ENCODE measurements at places on chromosomes 4 and X. TPM values are rescaled to one million over a fixed set of nuclear protein-coding genes. Genes with fewer than 3 reads are reported as not detected.

DNA sequence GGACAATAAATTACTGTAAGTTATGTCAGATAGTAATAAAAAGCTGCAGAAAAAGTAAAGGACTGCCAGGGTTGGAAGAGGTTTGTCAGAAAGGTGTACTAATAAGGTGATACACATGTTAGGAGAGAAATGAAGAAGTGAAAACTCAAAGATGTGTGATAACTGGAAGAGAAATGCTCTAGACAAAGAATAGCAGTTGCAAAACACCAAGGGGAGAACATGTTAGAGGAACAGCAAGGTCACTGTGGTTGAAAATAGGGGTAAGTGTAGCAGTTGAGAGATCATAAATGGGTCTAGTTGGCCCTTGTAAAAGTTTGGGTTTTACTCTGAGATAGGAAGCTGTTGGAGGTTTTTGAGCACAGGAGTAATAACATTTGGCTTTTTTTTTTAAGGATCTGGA is 46.9 kb downstream of the HSPA4L start:
- no peak for DNase-seq

DNA sequence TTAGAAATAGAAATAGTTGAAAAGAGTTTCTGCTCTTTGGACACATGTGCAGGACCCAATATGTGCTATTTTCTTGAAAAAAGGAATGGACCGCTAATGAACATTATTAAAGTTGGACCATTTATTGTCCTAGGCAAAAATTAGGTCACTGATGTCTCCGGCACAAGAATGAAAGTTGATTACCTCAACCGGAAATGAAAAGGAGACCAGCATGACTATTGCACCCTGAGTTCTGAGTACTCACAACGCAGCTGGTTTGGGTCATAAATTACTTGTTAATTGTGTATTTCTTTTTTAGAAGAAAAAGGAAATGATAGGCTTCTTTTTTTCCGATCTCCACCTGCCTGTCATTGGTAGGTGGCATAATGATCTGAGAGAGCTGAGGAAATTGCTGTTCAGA is 232.7 kb downstream of the ARHGAP24 start:
- no peak for DNase-seq

- DNase-seq: no peak
These were observed 14.0 kb downstream of the RASL11B start for GRCh38 chr4:52876069-52876468.

DNA sequence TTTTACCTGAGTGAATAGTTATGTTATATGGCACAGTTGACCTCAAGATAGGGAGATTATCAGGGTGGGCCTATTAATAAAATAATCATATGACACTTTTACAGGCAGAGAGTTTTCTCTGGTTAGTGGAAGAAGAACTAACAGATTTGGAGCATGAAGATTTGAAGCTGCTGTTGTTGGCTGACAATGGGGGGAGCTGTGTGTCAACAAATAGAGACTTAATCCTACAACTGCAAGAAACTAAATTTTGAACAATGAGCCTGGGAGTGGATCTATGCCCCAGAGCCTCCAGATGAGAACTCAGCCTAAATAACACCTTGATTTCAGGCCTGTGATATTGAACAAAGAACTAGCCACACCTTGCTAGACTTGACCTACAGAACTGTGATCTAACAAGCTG is 7.2 kb upstream of the CCSER1 start:
- no peak for DNase-seq

- DNase-seq: no peak
These were observed 434.7 kb downstream of the PACRGL start for GRCh38 chr4:21134994-21135393.

DNA sequence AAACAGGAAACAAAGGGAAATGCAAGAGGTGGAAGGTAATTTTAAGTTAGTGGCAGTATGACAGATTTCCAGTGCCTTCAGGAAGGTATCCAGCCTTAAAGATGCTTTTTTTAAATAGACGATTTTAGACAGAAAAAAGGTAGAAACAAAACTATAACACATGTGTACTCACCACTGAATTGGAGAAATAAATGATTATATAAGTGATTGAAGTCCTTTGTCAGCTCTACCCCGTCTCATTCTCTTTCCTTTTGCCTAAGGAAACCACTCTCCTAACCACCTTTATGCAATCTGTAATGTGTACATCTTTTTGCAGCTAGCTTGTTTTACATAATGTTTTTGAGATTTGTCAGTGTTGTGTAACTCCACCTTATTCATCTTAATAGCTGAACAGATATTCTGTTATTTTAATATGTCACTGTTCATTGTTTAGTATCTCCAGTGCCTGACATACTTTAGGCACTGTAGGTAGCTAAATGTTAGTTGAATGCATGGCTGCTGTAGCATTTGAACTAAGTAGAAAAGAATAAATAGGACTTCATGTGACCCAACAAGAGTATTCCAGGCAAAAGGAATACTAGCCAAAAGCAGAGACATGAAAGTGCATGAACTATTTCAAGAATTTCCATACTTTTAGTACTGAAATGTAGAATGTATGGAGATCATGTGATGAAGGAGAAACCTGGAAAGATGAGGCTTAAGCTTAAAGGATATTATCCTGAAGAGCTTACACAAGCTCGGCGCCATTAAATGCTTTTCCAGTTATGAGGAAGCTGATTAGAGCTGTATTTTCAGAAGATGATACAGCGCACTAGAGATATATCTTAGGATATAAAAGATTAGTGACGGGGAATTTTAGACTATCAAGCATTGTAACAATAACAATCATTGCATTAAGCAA is 865 bp downstream of the FAM200B start:
- no peak for DNase-seq

Gene FDCSP
- total RNA-seq: not detected

Gene GAGE1
- not detected for total RNA-seq

Gene PRDM5
- 3.3 TPM for total RNA-seq

Data from esophagus squamous epithelium (tissue), 5 donors.